CD4-positive, alpha-beta T cell treated with Interleukin-10 for 1 hour (primary cell): ENCODE measurements at places on chromosomes 7 and 10.

- DNase-seq = no peak
Measured at GRCh38 chr10:129660569-129660968, 193.5 kb downstream of the MGMT start.

DNA sequence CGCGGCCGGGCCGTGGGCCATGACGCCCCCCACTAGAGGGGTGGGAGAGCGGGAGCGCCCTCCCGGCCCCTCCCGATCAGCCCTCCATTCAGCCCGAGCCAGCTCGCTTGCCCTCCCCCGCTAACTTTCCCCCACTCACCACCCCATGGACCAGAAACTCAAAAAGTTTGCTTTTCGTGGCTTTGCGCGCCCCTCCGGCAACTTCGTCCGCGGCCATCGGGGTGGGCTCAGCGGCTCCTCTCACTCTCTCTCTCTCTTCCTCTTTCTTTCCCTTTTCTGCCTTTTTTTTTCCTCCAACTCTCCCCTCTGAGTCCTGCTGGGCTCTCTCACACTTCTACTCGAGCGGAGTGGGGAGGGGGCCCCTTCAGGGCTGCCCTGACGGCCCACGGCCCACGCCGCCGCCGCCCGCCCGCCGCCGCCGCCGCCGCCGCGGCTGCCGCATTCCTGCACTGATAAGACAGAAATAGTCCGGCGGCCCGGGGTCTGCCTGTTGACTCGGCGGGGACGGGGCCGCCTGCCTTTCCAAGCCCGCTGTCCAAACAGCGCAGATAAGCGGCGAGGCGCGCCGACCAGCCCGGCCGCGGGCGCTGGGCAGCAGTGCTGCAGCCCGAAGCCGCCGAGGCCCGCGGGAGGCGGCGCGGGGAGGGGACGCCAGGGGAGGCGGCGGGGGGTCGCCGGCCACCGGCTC, at the start of gene SMARCD3:
SMARCD3 (minus strand) TSS at position 349 of the 688 bp plus-strand sequence; CDS start at position 217, 132 bp downstream.
- DNase-seq = peak; percentile 38

GRCh38 chr7:114243646-114244045, 171.0 kb upstream of the FOXP2 start:
- DNase-seq = no peak

GRCh38 chr10:42874713-42875387, 92.3 kb downstream of the BMS1 start:
- DNase-seq = no peak

DNA sequence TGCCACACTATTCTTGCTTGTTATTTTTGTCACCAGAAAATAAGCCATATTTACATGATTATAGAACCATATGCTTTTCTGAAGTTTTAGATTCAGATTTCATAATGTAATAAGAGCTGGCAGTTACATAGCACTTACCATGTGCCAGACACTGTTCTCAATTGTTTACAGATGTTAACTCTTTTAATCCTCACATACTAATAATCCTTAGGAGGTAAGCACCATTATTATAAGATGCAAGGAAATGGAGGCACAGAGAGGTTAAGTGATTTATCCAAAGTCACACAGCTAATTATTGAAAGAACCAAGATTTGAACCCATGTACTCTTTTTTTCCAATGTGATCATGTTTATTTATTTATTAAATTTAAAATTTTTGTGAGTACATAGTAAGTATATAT, 57.2 kb downstream of the CREB5 start:
- no peak for DNase-seq

DNA sequence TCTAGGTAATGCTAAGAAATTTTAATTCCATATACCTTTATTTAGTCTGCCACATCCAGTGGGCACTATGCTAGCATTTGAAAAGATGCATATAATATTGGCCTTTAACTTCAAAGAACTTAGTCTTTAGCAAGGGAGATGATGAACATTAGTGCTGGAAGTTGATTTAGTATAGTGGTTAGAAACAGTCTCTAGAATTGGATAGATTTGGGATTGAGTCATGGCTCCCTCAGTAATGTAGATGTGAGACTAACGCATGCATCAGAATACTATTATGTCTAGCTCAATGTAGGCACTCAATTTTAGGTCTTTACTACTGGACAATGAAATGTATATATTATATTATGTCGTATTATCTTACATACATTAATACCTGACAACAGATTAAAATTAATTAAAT, 5.8 kb downstream of the DKK1 start:
- no peak for DNase-seq

GRCh38 chr7:70470746-70471145, 661.2 kb upstream of the GALNT17 start:
- DNase-seq = no peak

- no peak for DNase-seq
Measured at GRCh38 chr10:102593074-102593803, 51.0 kb upstream of the TRIM8 start.

DNA sequence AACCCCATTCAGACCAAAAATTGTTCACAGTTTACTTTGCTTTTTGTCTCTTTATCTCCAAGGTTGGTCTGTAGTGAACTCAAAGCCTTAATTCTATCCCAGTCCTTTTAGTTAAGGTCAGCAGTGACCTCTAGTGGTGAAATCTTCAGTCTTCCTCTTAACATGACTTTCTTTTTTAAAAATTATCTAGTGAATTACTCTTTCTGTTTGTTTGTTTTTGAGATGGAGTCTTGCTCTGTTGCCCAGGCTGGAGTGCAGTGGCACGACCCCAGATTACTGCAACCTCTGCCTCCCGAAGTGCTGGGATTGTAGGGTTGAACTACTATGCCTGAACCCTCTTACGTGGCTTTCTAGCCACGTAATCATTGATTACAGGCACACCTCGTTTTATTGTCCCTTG, 25.0 kb downstream of the ZNF487 start:
- peak; percentile 84 for DNase-seq

GRCh38 chr10:80540981-80541750, 3.5 kb downstream of the SH2D4B start:
- DNase-seq = no peak

- DNase-seq = no peak
Measured at GRCh38 chr10:49534670-49535381, 4.1 kb downstream of the ERCC6 start.

GRCh38 chr7:50587737-50588136, 22.5 kb upstream of the DDC start:
- DNase-seq = no peak

DNA sequence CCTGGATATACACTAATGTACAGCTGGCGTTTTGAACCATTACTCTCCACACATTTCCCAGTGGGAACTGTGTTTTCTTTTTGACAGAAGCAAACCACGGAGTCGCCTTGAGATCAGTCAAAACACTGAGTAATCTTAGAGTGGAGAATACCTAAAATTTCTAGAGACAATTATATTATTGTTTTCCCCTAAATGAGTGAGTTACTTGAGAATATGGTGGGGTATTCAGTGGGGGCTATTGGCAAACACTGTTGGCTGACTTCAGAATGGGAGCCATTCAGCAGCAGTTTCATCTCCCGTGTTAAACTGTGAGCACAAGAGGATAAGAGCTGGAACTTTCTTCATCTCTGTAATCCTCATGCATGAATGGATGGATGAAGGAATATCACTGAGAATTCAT, 6.2 kb downstream of the IL2RA start:
- DNase-seq = no peak

- peak; percentile 40 for DNase-seq
Measured at GRCh38 chr7:102306916-102307677, 20.4 kb downstream of the SH2B2 start.

DNA sequence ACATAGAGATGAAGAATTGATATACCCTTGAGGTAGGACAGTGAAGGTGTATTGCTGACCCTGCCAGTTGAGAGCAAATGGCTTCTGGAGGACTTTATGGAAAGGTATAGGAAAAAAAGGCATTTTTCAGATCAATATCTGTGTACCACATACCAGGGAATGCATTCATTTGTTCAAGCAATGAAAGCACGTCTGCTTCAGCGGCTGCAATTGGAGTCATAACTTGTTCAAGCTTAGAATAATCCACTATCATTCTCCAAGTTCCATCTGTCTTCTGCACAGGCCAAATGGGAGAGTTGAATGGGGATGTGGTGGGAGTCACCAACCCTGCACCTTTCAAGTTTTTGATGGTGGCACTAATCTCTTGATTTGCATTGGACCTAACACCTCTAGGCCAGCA, 249.6 kb upstream of the PTER start:
- DNase-seq = no peak

- no peak for DNase-seq
Measured at GRCh38 chr7:39757604-39758003, 134.2 kb downstream of the RALA start.

DNA sequence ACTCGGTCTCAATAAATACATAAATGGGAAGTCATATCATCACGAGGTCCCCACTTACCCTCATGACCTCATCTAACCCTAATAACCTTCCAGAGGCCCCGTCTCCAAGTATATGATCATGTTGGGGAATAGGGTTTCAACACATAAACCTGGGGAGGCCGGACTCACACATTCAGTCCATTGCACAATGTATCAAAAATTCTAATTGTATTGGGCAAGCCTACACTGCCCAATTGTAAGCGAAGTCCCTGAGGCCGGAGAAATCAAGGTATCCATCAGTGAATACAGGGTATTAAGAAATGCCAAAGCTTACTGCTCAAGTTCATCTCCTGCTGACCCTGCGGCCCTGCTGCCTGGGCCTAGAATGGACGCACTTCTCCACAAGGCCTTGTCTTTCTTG, 69.6 kb downstream of the PARP12 start:
- DNase-seq = no peak

DNA sequence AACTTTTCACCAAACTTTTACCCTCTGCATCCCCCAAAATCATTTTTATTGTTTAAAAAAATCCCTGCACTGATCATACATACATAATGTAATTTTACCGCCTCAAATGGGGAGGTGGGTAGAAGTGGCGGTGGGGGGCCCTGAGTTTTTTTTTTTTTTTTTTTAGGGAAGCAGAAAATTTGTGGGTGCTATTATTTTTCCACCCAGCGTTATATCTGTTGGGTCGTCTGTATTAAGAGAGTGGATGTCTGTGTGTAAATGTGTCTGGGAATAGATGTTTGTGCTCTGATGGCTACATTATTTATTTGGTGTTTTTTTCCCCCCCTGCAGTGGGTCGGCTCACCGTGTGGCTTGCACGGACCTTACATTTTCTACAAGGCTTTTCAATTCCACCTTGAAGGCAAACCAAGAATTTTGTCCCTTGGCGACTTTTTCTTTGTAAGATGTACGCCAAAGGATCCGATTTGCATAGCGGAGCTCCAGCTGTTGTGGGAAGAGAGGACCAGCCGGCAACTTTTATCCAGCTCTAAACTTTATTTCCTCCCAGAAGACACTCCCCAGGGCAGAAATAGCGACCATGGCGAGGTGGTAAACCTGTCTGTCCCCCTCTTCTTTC, 438 bp downstream of the ARID5B start:
- DNase-seq = no peak

DNA sequence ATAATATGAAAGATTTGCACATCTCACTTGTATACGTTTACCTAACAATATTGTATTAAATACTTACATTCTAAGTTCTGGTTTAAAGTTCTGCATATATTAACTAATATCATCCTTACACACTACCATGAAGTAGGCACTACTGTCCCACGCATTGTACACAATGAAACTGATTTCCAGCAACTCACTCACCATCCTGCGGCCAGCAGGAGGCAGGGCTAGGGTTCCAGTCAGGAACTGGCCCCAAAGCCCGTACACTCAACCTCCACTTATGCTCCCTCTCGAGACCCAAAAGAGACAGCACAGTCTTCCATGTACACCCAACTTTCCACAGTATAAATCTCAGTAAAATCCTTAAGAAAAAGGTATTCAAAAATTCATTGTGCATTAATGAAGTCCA, 41.4 kb downstream of the GRID1 start:
- no peak for DNase-seq

GRCh38 chr7:93757426-93757825, 133.1 kb downstream of the TFPI2 start:
- no peak for DNase-seq
